ENCODE measurements at places on chromosomes 1 and 21. TPM values are rescaled to one million over a fixed set of nuclear protein-coding genes. Genes with fewer than 3 reads are reported as not detected.

CSF1 gene
- total RNA-seq: 3.9 TPM

SLC6A17 gene
- not detected for total RNA-seq

PDE9A gene
- total RNA-seq: 9.7 TPM

- no peak overlapping the region for H3K4me3 ChIP-seq
- no peaks in the 10 kb centered on the region for H3K27me3 ChIP-seq
- no peaks in the 10 kb centered on the region for H3K36me3 ChIP-seq
- H3K4me1 ChIP-seq: no peaks in the 10 kb centered on the region
- no peak for DNase-seq
Measured at GRCh38 chr1:71809085-71809484, 473.3 kb downstream of the NEGR1 start.

GRCh38 chr1:4309676-4310320 is 344.6 kb upstream of the AJAP1 start:
- no peaks in the 10 kb centered on the region for H3K27me3 ChIP-seq
- no peaks in the 10 kb centered on the region for H3K36me3 ChIP-seq

- H3K36me3 ChIP-seq: no peaks in the 10 kb centered on the region
- no peaks in the 10 kb centered on the region for H3K27me3 ChIP-seq
- peak overlapping the region; percentile 56 for H3K4me3 ChIP-seq
- DNase-seq: peak; percentile 60
- peaks cover 4% of the 10 kb centered on the region for H3K4me1 ChIP-seq
Measured at GRCh38 chr1:111738436-111739193, 580 bp downstream of the INKA2 start.

GPR37L1 gene
- total RNA-seq: 0.07 TPM

GRCh38 chr1:221239181-221239580 is 359.9 kb downstream of the HLX start:
- no peaks in the 10 kb centered on the region for H3K4me1 ChIP-seq
- H3K36me3 ChIP-seq: no peaks in the 10 kb centered on the region
- no peak for DNase-seq
- H3K27ac ChIP-seq: no peak overlapping the region
- no peak overlapping the region for H3K4me3 ChIP-seq
- H3K27me3 ChIP-seq: no peaks in the 10 kb centered on the region

- H3K36me3 ChIP-seq: no peaks in the 10 kb centered on the region
- no peak overlapping the region for H3K4me3 ChIP-seq
- H3K4me1 ChIP-seq: no peaks in the 10 kb centered on the region
- H3K27ac ChIP-seq: no peak overlapping the region
- DNase-seq: no peak
Measured at GRCh38 chr1:29876441-29876840, 640.1 kb downstream of the PTPRU start.

GRCh38 chr1:229034342-229034741 is 236.6 kb upstream of the RAB4A start:
- no peak overlapping the region for H3K4me3 ChIP-seq
- no peaks in the 10 kb centered on the region for H3K36me3 ChIP-seq
- no peak for DNase-seq
- H3K27me3 ChIP-seq: no peaks in the 10 kb centered on the region
- H3K27ac ChIP-seq: no peak overlapping the region

ATP6V1G3 gene
- 4.7 TPM for total RNA-seq

GRCh38 chr1:156953571-156953970 is 33.1 kb downstream of the LRRC71 start:
- H3K4me3 ChIP-seq: no peak overlapping the region
- H3K27ac ChIP-seq: no peak overlapping the region
- H3K36me3 ChIP-seq: peaks cover 5% of the 10 kb centered on the region
- DNase-seq: no peak
- no peaks in the 10 kb centered on the region for H3K27me3 ChIP-seq

KCNN3 gene
- not detected for total RNA-seq

- no peaks in the 10 kb centered on the region for H3K36me3 ChIP-seq
- no peak overlapping the region for H3K27ac ChIP-seq
- H3K27me3 ChIP-seq: no peaks in the 10 kb centered on the region
- no peak overlapping the region for H3K4me3 ChIP-seq
Measured at GRCh38 chr1:68140536-68140935, 90.1 kb upstream of the DIRAS3 start.

DNA sequence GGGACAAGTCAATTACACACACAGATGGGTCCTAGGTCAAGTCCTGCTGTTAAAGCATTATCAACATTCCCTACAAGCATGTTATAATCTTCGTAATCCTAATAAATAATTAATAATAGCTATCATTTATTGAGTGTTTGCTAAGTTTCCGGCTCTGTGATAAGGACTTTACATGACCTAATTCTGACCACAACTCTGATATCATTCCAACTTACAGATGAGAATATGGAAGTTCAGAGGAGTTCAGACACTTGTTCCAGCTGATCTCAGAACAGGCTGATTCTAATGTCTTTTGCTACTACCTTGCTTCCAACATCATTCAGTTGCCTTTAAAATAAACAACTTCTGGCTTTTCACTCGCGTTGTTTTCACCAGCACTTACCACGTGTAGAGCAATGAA is 770.1 kb upstream of the CXADR start:
- H3K27me3 ChIP-seq: no peaks in the 10 kb centered on the region
- no peak for DNase-seq
- no peaks in the 10 kb centered on the region for H3K36me3 ChIP-seq
- H3K27ac ChIP-seq: no peak overlapping the region

- no peak overlapping the region for H3K4me3 ChIP-seq
- no peak overlapping the region for H3K27ac ChIP-seq
- H3K36me3 ChIP-seq: no peaks in the 10 kb centered on the region
- no peak for DNase-seq
Measured at GRCh38 chr1:165060285-165060793, 296.2 kb downstream of the LMX1A start.

- no peaks in the 10 kb centered on the region for H3K27me3 ChIP-seq
- no peaks in the 10 kb centered on the region for H3K36me3 ChIP-seq
- DNase-seq: no peak
- peaks cover 15% of the 10 kb centered on the region for H3K4me1 ChIP-seq
- H3K4me3 ChIP-seq: no peak overlapping the region
Measured at GRCh38 chr1:23101887-23102286, 66.8 kb downstream of the LUZP1 start.

GRCh38 chr1:14913482-14914177 is 239.9 kb upstream of the TMEM51 start:
- no peak overlapping the region for H3K4me3 ChIP-seq

DNA sequence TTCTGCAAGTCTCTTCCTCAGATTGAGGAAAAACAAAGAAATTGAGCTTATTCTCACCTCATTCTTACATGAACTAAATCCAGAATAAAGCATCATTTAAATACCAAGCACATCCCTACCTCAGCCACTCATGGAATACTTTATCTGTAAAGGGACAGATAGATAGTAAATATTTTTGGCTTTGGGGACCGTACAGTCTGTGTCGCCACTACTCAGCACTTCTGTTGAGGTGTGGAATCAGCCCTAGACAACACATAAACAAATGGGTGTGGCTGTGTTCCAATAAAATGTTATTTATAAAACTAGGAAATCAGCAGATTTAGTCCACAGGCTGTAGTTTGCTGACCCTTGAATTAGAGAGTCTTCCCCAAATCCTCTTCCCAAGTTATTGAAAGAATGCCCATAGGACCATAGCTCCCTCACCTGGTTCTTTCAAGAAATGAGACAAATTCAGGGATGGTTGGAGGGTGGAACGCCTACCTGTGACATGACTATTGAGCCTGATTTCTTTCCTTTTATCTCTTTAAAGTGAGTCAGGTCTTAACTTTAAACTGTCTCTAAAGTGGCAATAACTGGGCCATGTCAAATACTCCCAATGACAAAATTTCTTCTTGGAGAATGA is 878.5 kb downstream of the USP25 start:
- H3K27ac ChIP-seq: no peak overlapping the region
- no peaks in the 10 kb centered on the region for H3K36me3 ChIP-seq
- no peaks in the 10 kb centered on the region for H3K4me1 ChIP-seq
- H3K27me3 ChIP-seq: no peaks in the 10 kb centered on the region
- DNase-seq: no peak

GRCh38 chr1:230230273-230230672 is 163.2 kb downstream of the GALNT2 start:
- no peak for DNase-seq
- H3K36me3 ChIP-seq: no peaks in the 10 kb centered on the region
- no peaks in the 10 kb centered on the region for H3K27me3 ChIP-seq
- no peak overlapping the region for H3K4me3 ChIP-seq

DNA sequence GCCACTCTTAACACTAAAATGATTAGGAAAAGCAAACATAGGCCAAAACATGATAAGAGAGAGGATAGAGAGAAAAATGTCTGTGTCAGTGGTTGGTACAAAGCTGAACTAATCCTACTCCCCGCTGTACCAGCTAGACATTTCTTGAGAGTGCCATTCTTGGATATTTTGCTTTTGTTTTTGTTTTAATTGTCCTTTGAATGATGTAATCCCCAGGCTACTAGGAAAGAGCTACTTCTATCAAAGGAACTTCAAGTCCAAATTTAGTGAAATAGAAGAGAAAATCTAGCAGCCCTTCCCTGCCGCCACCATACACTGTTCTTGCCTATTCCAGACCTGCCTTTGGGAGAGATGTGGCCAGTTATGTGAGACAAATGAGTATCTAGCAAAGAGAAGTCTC is 269.6 kb downstream of the GRIK1 start:
- no peaks in the 10 kb centered on the region for H3K36me3 ChIP-seq
- H3K4me1 ChIP-seq: peaks cover 15% of the 10 kb centered on the region
- H3K4me3 ChIP-seq: no peak overlapping the region
- H3K27ac ChIP-seq: no peak overlapping the region
- H3K27me3 ChIP-seq: no peaks in the 10 kb centered on the region
- DNase-seq: no peak

NKAIN1 gene
- not detected for total RNA-seq

DNA sequence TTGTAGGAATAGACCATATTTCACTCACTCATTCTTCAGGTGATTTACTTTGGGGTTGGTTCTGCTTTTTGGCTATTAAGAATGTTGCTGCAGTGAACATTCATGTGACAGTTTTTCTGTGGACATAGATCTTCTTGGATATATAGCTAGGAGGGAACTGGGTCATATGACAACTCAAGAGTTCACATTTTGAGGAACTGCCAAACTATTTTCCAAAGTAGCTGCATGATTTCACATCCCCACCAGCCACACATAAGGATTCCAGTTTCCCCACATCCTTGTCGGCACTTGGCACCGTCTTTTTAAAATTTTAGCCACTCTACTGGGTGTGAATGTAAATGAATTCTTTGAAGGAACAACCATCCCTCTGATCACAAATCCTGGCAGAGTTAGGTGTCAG is 126.0 kb downstream of the PRDM2 start:
- no peaks in the 10 kb centered on the region for H3K27me3 ChIP-seq
- H3K4me3 ChIP-seq: no peak overlapping the region
- H3K27ac ChIP-seq: no peak overlapping the region
- peaks cover 4% of the 10 kb centered on the region for H3K4me1 ChIP-seq
- H3K36me3 ChIP-seq: no peaks in the 10 kb centered on the region

Measured in Caco-2 (cell line).